ENCODE measurements at places on chromosomes 5 and 9.

- DNase-seq: no peak
Measured at GRCh38 chr5:131810510-131811249, 13.9 kb upstream of the FNIP1 start.

DNA sequence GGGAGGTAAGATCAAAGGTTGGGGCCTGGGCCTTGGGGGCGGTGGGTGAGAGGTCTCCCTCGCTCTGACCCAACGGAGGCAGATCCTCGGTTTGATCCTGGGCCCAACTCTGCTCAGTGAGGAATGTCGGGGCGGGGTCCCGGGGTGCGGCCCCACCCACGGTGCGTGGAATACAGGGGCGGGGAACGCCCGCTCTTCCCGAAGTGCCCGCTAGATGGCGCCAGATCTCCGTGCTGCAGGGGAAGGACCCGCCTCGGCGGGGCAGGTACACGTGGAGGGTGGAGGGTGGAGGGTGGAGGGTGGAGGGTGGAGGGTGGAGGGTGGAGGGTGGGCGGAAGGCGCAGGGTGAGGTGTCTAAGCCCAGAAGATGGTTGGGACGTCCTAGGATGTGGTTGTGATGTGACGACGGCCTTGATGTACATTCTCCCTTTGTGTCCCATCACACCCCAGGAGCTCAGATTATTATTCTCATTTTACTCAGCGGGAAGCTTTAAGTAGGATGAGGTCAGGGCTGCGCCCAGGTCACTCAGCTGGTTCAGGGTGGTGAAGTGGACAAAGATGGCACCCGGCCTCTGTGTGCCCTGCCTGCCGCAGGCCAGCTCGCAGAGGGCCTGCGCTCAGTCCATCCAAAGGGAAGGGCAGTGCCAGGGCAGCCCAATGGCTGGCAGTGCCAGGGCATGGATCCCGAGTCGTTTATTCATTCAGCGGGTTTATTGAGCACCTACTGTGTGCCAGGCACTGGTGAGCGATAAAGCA lies 9.4 kb upstream of the RPS14 start:
- peak; percentile 86 for DNase-seq

DNA sequence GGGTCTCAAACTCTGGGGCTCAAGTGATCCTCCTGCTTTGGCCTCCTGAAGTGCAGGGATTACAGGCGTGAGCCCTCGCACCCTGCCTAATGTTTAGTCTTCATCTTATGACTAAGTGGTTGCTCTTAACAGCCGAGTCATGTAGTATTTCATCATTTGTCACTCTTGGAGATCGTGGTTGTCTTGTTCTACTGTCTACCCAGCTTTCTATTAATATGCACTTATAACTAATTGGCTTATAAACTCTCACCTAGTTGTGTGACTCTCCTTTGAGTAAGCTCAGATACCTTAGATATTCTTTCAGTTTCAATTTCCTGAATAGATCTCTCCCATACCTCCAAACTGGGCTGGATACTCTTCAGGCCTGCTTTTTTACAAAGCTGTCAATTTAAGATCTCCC lies 19.9 kb downstream of the SLC44A1 start:
- no peak for DNase-seq

GRCh38 chr5:180668835-180669596 lies 19.6 kb upstream of the FLT4 start:
- DNase-seq: no peak

GRCh38 chr9:110908894-110909293 lies 129.4 kb downstream of the LPAR1 start:
- DNase-seq: no peak

DNA sequence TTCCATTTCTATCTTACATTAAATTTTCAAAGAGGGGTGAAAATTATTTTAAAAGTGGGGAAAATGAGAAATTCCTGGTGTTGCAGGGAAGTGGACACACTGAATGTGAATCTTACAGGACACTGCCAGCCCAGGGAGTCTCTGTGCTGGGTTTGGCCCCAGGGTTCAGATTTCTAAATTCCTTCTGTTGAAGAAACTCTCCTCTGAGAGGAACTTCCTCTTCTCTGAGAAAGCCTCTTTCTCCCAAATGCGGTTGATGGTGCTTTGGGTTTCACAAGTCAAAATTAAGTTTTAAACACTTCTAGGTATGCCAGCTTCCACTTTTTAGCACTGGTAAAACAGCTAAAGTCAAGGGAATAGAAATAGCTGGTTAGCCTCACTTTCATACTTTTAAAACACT lies 317.9 kb upstream of the ITGA1 start:
- no peak for DNase-seq

DNA sequence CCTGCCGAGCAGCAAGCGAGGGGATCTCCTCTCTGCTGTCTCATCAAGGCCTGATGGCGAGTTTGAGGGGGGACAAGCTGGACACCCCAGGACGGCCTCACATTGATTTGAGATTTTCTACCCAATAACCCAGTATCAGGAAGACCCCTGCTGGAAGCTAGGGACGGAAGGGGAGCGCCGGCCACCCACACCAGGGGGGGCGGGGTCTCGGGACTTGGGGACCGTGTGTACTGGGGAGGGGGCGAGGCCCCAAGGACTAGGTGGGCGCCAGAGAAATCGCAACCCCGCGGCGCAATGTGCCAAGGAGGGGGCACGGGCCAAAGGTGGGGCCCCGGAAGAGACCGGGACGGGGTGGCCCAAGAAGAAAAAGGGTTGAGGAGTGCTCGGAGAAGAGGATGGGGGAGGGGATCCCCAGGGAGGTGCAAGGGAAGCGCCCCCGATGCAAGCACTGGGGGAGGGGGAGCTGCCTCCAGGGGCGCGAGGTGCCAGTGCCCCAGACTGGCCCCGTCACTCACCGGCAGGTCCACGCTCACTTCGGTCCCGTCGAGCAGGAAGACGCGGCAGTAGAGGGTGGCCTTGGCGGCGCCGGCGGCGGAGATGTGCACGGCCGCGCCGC lies 1.1 kb downstream of the EPB41L4B start:
- no peak for DNase-seq

GRCh38 chr5:42813533-42813932 lies 1.8 kb upstream of the SELENOP start:
- no peak for DNase-seq

- no peak for DNase-seq
Measured at GRCh38 chr9:78543353-78543752, 246.4 kb downstream of the PSAT1 start.

DNA sequence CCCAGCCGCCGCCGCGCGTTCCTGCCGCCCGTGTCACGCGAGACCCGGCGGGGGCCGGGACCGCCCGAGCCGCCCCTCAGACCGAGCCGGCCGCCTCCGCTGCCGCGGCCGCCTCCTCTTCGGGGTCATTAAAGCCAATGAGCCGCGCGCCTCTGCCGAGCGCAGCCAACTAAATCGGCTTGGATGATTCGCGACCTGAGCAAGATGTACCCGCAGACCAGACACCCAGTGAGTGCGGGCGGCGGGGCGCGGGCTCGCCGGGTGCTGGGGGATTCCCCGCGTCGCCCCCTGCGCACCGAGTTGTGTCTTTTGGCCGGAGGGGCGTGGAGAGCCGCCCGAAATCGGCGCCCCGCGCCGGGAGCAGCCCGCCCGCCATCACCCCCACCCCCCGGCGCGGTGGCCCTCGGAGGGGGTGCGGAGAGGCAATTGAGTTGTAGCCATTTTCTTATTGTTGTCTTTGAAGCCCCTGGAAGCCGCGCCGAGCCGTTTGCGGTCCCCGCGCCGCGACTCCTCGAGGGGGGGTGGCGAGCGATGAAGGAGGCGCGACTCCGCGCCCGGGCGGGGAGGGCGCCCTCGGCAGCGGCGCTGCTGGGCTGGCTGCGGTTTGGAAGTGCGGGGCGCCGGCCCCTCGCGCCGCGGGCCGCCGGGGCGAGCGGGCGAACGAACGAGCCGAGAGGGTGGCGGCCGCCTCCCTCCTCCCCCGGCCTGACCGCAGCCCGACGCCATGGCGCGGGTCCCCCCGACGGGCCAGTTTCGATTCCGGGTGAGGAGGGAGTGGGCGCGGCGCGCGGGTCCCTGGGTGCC lies 1.0 kb downstream of the TLE4 start:
- peak; percentile 49 for DNase-seq

- DNase-seq: peak; percentile 19
Measured at GRCh38 chr5:149667084-149667828, 62.9 kb upstream of the PPARGC1B start.

DNA sequence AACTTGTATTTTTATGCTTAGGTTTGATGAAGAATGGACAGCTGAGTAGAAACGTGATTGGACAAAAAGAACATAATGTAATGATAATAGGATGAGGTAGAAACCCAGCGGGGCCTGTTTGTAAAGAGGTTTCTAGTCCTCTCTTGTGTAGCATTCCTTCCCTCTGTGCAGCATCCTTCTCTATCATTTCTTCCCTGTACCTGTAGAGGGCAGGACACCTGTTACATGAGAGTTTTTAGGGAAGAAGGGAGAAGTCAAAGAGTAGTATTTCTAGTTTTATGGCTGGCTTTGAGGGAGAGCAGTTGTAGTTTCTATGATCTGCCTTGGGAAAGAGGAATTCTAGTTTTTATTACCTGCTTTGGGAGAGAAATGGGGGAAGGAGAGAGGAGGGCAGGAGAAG lies 162.1 kb upstream of the FST start:
- DNase-seq: no peak

DNA sequence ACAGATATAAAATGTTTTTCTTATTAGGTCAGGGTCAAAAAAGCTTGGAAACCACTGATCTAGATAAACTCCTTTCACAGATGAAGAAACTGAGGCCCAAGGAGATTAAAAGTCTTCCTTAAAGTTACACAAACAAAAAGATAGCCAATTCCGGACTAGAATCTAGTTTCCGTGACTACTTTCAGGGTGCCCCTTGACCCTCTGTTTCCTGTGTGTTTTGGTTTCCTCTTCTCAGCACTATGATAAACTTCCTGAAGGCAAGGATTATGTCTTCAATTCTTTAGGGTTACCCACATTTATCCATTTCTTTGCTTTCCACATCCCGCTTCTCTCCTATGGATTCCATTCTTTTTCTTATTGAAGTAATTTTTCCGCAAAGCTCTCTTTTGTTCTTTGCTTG lies 83.1 kb downstream of the ADAMTS12 start:
- DNase-seq: no peak

- no peak for DNase-seq
Measured at GRCh38 chr5:73250645-73251044, 77.7 kb downstream of the TMEM174 start.

DNA sequence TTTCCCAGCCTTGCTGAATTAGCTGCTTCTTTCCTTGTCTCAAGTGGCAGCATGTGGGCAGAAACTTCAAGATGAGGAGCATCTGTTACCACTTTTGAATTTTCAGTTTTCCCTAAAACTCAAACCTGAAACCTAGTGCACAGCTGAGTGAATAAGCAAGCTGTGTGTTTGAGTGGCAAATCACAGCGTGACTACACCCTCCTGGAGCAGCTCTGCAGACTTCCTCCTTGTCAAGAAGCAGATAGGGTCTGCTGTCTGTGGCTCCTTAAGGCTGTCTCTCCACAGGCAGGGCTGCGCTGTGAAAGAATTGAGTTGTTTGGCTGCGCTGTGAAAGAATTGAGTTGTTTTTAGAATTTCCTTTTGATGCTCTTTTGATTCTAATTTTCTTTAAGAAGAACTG lies 179.7 kb upstream of the HAPLN1 start:
- no peak for DNase-seq
